AG10803 (cell line): ENCODE measurements at places on chromosomes 3 and 15.

- peak; percentile 65 for DNase-seq
These were observed 163.2 kb downstream of the B3GALNT1 start for GRCh38 chr3:160941885-160942494.

DNA sequence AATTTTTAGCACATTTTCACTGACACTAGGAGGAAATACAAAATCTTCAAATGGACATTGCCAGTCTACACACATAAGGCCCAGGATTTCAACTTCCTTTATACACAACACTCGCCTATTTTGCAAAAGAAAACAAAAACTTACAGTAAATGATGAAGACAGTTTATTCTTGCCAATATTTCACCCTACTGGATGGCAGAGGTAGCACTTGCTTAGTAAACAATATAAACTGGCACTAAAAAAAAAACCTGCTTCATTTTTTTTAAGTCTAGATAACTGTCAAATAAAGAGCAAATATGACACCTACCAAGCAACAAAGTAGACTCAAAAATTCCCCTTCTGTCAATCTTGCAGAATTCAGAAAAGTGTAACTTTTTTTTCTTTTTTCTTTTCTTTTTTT, 204.0 kb downstream of the VPS13C start:
- no peak for DNase-seq

DNA sequence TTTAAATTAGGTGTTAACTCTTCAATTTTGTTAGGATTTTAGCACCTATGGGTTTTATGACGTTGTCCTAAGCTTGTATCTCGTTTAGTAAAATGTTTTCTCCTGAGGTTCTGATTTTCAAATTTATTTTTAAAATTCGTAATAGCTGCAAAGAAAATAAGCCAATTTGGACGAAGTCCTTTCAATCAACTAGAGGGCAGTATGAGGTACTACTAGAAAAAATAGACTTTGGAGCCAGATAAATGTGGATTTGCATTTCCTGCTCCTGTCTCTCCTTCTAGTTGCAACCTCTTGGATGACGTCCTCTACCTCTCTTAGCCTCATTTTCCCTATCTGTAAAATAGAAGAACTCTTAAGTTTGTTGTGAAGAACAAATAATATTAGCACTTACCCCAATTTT, 81.1 kb downstream of the SLTM start:
- no peak for DNase-seq

DNA sequence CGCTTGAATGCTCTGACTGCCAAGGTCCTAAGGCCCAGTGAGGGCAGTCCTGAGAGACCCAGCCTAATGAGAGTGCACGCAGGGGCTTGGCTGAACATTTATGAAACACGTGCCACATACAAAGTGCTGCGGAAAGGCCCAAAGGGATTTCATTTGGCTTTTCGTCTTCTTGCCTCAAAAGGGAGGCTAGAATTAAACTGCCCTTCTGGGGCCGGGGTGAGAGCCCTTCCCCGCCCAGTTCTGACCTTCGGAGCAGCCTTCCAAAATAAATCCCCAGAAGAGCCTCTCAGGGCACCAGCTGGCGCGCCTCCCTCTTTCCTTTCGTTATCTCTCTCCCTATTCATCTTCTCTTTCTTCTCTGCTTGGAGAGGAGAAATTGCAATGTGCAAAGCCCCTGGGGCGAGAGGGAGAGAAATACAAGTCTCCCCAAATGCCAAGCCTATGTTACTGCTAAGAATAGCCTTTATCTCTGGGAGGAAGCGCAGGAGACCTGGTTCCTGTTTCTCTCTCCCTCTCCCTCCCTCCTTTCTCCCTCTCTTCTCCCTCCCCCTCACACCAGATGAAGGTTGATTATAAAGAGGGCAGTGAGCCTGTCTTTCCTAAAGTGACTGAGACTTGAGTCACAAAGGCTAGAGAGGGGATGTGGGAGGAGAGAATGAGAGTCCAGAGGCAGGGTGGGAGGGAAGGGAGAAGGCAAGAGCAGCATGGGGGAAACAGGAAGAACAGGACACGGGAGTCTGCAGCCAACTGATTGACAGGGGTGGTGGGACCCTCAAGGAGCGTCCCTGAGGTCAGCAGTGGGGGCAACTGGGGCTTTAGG, 36.7 kb upstream of the NDUFB4 start:
- DNase-seq: peak; percentile 59

- DNase-seq: peak; percentile 71
These were observed 19.7 kb downstream of the TM4SF4 start for GRCh38 chr3:149494022-149494758.

- no peak for DNase-seq
These were observed 42.7 kb downstream of the CCNL1 start for GRCh38 chr3:157117206-157117605.

GRCh38 chr15:31584195-31584594, 257.6 kb downstream of the KLF13 start:
- DNase-seq: no peak

GRCh38 chr15:28931828-28932227, 46.1 kb downstream of the APBA2 start:
- DNase-seq: no peak

DNA sequence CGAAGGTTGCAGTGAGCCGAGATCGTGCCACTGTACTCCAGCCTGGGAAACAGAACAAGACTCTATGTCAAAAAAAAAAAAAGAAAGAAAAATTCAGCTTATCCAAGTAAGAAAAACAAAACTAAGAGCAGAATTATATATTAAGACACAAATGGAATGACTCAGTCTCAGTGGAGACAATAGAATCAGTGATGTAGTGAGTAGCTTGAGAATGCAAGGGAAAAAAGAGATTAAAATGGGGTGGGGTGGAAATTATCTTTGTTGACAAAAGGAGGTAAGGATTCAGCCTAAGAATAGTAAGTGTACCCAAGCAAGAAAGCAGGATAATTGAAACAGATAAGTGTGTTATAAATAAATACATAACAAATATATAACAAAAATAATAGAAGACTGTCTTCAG, 70.7 kb downstream of the BLM start:
- no peak for DNase-seq

GRCh38 chr3:184229394-184230080, at the start of gene VWA5B2:
TSS of gene VWA5B2 (plus strand) at chr3:184229585. CDS start at chr3:184230529, 944 bp downstream.
- peak; percentile 8 for DNase-seq

- no peak for DNase-seq
These were observed 86.8 kb downstream of the TCF12 start for GRCh38 chr15:57005244-57005643.

- DNase-seq: peak; percentile 8
These were observed 530.2 kb downstream of the SOX2 start for GRCh38 chr3:182241766-182242488.

- no peak for DNase-seq
These were observed 42.7 kb downstream of the ALCAM start for GRCh38 chr3:105409364-105409763.

- DNase-seq: no peak
These were observed 275.4 kb upstream of the ROBO1 start for GRCh38 chr3:80043226-80043625.

GRCh38 chr3:196631682-196632045, 7.8 kb upstream of the NRROS start:
- DNase-seq: no peak

DNA sequence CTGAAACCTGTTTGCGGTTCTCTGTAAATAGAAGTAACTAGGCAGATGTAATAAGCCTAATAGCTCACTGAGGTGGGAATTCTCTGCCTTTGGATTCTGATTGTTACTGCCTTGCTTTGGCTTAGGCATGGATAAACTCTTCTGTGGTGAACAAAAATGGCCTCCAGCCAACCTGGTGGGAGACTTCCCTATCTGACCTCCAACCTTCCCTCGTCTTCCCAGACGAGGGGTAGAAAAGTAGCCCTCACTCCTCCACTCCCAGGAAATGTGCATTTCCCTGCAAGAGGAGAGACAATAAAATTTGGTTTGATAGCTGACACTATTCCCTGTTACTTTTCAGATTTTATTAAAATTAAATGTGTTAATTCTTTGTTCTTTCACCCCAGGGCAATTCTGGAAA, 606 bp upstream of the CD96 start:
- DNase-seq: no peak

DNA sequence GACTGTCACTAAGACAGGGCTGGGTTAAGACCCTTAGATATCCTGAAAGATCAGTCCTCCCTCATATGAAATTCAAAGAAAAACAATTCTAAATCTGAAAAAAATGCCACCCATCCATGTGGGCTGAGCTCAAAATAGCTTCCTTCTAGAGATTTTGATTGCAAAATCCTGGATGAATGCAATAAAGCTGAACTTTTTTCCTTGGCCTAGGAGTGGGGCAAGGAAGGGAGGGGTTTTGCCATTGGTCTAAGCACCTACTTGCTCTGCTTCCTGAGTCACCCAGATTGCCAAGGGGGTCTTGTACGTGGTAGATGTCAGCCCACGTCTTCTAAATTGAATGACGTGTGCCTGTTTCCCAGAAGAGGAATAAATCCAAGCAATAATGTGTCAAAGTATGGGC, 15.3 kb upstream of the SMAD3 start:
- DNase-seq: peak; percentile 67

DNA sequence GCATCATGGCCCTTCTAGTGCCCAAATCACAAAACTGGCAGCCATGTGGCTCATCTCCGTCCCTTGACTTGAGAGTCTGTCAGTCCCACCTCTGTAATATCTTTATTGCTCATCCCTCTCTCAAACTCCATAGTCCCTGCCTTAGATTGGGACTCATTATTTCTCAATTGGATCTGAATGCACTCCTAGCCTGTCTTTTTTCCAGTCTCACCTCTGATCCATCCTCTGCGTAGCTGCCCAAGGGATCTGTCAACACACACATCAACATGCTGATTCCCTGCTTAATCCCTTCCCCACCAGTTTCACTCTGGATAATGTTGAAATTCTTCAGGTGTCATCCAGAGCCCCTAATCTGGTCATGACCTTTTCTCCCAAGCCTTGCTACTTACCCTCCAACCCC, 39.3 kb downstream of the NMNAT3 start:
- no peak for DNase-seq

DNA sequence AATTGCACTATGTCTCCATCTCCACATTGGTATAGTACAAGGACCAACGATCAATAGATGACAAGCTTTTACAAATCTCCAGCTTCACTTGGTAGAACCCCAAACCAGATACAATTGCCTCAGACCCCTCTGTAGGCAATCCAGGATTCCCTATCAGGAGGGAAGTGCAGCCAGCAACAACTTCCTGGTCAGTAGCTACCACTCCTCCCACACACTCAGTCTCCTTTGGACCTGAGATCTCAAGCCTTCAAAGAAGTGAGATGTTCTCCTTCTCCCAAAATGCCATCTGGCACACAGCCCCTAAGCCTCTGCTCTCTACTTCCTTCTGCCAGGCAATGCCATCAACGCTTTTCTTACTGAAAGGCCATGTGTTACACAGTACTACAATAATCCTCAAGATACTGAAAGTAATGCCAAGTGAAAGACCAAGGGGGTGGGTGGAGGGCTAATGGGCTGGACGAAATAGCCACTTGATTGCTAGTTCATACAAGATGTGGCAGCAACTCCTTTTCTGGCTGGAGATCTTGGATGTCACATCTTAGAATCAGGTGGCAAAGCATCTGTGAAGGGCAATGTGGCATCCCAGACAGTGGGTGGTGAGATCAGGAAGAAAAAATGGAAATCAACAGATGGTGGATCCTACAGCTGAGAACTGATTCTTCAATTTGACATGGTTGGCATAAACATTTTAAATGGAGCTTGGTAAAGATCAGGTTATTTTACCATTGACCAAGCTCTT, 75.3 kb upstream of the ACP3 start:
- no peak for DNase-seq
